ENCODE measurements at places on chromosomes 5 and 9.
A peak's percentile ranks its signal among the peaks of the same experiment; 100 is the strongest.

DNA sequence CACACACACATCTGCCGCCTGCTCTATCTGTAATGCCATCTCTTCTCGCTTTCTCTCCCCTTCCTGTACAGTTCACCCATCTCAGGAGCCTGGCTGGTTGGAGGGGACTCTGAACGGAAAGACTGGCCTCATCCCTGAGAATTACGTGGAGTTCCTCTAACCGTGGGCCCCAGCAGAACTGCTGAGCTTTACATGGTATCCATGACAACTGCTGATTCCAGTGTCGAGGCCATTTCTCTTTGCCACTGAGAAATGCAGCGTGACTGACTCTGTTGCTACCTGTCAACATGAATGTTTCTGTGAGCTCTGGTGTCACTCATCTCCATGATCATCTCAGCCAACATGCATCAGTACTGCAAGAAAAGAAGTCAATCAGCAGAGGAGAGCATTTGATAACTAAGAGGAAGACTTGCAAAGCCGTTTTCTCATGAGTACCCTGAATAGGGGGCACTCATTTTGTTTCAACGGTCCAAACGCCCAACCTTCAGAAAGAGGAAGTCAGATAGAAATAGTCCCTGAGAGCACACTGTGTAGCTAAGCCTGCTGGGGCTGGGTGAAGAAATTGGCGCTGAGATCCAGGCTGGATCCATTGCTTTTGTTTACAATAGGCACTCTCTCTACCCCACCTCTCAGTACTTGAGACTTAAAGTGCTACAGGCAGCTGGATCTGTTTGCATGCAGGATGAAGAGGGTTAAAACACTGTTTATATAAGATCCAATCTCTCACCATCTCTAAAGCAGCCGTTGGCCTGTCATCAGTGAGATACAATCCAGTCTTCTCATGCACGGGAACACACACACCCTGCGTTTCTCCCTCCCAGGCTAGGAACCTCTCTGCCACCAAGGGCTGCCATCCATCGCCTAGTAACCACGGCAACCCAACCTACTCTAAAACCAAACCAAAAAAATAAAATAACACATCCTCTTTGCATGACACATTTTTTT lies 180.9 kb downstream of the NR3C1 start:
- ATAC-seq = peak; percentile 61

DNA sequence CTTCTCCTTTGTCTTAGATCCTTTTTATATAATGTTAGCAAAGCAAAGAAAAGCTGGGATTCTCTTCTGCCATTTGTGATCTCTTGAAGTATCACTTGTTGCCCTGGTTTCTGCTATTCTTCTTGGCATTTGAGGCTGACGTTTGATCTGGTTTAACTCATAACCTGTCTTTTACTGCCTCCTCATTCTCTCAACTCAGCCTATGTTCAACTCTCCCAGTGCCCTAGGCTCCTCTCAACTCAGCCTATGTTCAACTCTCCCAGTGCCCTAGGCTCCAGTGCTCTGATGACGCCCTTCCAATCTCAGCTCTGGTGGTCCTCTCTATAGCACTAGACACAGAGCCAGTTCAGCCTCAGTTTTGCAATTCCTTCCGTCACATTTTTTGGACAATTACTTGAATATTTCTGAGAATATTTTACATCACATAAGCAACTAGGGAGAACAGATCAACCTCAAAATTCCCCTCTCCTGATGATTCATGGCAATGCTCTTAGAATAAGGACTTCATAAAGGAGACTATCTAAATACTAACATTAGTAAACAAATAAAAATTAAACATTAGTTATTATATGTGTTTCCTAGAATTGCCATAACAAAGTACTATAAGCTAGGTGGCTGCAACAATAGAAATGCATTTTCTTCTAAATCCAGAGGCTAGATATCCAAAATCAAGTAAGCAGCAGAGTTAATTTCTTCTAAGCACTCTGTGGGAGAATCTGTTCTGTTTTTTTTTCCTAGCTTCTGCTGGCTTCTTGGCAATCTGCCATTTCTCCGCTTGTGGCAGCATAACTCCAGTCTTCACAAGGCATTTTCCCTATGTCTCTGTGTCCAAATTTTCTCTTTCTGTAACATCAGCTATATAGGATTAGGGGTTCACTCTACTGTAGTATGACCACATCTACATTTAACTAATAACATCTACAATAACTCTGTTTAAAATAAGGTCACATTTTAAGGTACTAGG lies 662.1 kb upstream of the FTMT start:
- ATAC-seq = peak; percentile 86

- ATAC-seq = no peak
Observed at GRCh38 chr5:79936002-79936645, 54.9 kb downstream of the MTX3 start.

- ATAC-seq = no peak
Observed at GRCh38 chr5:160651692-160652645, 200.0 kb downstream of the ATP10B start.

DNA sequence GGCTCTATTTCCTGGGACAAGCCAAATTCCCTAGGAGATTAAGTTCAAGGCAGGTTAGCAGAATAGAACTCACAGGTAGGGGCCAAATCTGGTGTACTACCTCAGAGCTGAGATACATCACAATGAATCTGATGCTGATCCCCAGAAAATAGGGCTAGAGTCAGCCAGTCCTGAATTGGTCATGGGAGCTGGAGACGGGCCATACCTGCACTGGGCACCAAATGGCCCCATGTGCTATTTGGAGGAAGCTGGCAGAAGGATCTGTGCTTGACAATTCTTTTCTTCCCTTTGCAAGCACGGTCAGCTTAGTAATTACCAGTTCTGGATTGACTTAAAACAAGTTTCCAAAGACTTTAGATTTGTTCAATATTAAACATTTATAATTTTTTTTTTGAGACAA lies 10.4 kb upstream of the GNAQ start:
- ATAC-seq = no peak

DNA sequence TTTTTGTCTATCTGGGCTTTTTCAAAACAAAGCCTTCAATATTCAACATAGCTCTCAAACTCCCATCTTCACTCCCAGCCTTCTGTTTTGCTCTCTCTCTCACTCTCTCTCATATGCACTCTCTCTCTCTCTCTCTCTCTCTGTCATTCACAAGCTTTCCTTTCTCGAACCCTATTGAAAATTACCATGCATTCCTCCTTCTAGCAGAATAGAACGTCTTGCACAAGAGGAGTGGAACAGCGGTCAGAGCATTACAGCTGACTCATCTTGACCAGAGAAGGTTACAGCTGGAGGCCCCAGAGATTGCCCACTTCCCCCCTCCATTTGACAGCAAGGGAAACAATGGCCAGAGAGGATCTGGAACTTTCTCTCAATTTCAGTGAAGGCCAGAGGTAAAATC lies 51.0 kb upstream of the LIFR start:
- ATAC-seq = peak; percentile 71

DNA sequence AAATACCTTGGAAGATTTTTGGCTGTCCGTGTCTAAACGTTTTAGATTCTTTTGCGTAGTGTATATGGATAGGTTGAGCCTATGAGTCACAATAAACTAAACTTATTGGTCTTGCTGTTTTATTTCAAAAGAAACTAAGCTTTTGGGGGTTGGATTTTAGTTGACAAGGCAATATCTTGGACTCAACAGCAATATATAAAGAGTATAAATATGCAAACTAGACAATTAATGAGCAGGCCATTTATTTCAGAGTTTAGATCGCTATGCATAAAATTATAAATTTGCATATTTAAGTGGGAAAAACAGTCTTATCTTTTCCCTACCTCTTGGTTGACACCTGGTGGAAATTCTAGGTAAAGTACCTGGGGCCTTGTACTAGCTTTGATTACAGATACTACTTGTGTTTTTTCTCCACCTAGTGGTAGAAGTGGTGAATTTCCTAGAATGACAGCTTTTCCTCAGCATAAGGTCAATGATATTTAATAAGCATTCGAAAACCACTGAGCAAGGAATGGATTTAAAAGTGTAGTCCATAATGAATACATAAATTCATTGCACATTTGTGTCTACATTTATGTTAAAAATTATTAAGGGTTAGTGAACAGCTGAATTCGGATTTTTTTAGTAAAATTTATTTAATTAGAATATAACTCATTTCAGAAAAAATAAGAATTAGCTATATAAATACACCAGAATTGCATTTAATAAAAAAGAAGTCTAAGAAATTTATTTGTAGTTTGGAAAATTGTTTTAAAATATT lies 1.7 kb upstream of the ARRDC3 start:
- ATAC-seq = no peak

DNA sequence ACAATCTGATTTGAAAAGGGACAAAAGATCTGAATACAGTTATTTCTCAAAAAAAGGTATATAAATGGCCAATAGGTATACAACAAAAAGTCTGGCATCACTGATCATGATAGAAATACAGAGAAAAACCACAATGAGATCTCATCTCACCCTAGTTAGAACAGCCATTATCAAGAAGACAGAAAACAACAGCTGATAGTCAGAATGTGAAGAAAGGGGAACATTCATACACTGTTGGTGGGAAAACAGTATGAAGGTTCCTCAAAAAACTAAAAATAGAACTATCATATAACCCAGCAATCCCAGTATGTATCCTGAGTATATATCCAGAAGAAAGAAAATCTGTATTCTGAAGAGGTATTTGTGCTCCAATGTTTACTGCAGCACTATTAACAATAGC lies 75.7 kb upstream of the OR2K2 start:
- no peak for ATAC-seq

DNA sequence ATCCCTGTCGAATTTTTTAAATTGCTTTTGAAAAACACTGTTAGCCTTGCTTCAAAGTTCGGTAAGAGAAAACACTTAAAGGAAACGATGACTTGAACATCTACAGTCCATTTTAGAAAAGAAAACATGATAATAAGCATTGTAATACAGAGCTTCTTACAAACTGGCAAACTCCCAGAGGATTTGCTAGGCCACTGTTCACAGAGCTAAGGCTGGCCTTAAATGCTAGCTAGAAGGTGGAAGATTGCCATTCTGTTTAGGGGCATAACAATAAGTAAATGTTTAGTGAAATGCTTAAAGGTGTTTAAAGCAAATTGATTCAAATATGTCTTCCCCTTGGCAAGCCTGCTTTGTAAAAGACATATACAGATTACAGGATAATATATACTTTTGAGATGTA lies 169.6 kb downstream of the TLE4 start:
- no peak for ATAC-seq

GRCh38 chr5:75044406-75044805 lies 8.0 kb downstream of the GCNT4 start:
- no peak for ATAC-seq

- no peak for ATAC-seq
Observed at GRCh38 chr5:109486200-109486804, 76.5 kb upstream of the PJA2 start.

DNA sequence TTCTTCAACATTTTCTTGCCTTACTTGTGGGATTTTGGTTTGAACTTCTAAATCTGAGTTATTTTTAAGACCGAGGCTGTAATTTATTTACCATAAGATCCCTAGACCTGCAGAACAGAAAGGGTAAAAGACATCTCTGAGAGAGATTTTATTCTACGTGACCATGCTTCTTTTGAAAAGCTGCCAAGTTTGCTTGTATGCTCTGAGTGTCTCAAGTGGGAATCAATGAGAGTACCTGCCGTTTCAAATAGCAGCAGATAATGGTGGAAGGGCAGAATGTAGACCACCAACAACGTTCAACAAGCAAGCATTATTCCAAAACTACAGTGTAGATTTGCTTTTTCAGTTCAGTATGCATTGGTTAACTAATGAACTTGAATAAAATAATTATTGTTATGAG lies 108.6 kb upstream of the MINAR2 start:
- ATAC-seq = no peak

- ATAC-seq = no peak
Observed at GRCh38 chr5:25489834-25490538, 845.2 kb upstream of the CDH10 start.

GRCh38 chr5:169861934-169862333 lies 118.4 kb downstream of the INSYN2B start:
- peak; percentile 81 for ATAC-seq

- ATAC-seq = no peak
Observed at GRCh38 chr9:9574080-9574479, 1038.7 kb downstream of the PTPRD start.

DNA sequence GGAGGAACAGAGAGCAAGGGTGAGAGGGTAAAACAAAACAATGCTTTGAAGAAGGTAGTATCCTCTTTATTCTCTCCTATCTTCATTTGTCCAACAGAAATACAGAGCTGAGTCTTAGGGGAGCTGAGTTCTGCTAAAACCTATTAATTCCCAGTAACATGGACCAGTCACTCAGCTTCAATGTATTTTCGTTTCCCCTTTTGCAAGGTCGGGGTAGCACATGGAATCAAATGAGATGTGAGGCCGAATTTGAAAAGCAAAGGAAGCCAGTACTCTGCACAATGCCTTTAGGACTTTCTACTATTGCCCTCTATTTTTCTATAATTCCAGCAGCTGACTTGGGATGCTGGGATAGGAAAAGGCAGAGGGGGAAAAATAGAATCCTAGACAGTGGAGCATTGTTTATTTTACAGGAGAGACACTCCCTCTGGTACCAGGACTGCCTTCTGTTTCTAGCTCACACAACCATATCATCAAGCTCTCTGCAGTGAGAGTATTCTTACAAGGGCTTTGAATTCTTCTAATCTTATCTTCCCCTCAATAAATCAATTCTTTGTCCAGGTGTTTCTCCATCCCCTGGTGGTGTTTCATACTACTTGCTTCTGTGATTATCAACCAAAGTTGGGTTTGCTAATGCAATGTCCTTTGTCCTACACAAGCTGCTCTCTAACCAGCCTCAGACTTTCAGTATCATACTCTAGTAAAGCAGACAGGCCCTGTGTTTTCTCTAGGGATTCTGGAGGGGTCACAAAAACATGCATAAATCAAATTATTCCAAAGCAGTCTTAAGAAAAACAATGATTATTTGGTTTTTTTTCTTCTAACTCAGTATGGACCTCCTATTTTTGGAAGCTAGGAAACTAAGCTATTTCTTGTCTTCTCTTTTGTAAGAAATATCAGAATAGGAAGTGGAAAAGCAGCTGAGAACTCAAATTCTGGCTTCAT lies 341.5 kb downstream of the OSTF1 start:
- ATAC-seq = no peak

DNA sequence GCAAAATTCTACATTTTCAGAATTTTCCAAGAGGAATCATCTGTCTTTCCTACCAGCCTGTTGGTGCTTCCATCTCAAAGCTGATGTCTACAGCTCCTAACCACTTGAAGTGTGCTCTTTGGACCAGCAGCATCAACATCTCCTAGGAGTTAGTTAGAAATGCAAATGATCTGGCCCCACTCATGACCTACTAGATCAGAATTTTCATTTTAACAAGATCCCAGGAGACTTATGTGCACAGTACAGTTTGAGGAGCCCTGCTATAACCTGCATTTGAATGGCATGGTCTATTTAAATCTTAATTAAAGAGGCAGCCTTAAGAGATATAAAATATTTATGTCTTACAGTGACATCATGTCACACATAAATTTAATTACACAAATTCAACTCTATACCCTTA lies 33.8 kb downstream of the ITK start:
- ATAC-seq = no peak

Measured in SK-N-SH treated with all-trans-retinoic acid at 6 μM for 48 hours (cell line).